ENCODE measurements at places on chromosomes 3 and 15. TPM values are rescaled to one million over a fixed set of nuclear protein-coding genes. Genes with fewer than 3 reads are reported as not detected.

The GUCA1C gene
- not detected for total RNA-seq

The TLR9 gene
- total RNA-seq: 0.27 TPM

GRCh38 chr3:120353463-120353862 lies 4.3 kb upstream of the LRRC58 start:
- DNase-seq: no peak

GRCh38 chr3:116939091-116939490 lies 229.5 kb downstream of the TUSC7 start:
- peak; percentile 16 for DNase-seq

- no peak for DNase-seq
These were observed 50.6 kb downstream of the CMSS1 start for GRCh38 chr3:99868311-99868646.

GRCh38 chr15:28125673-28126651 lies 26.8 kb upstream of the OCA2 start:
- DNase-seq: no peak

- DNase-seq: no peak
These were observed 268.2 kb downstream of the CACNA2D3 start for GRCh38 chr3:54390582-54390981.

- no peak for DNase-seq
These were observed 149.7 kb upstream of the SUCLG2 start for GRCh38 chr3:67804089-67804488.
